Stimulated activated CD4-positive, alpha-beta T cell treated with anti-CD3 and anti-CD28 coated beads, Interleukin-4, amount 100 ng/mL, for 4 hours (primary cell): ENCODE measurements at places on chromosomes 5 and 9.

- DNase-seq: no peak
These were observed 18.7 kb downstream of the MYMK start for GRCh38 chr9:133505901-133506652.

DNA sequence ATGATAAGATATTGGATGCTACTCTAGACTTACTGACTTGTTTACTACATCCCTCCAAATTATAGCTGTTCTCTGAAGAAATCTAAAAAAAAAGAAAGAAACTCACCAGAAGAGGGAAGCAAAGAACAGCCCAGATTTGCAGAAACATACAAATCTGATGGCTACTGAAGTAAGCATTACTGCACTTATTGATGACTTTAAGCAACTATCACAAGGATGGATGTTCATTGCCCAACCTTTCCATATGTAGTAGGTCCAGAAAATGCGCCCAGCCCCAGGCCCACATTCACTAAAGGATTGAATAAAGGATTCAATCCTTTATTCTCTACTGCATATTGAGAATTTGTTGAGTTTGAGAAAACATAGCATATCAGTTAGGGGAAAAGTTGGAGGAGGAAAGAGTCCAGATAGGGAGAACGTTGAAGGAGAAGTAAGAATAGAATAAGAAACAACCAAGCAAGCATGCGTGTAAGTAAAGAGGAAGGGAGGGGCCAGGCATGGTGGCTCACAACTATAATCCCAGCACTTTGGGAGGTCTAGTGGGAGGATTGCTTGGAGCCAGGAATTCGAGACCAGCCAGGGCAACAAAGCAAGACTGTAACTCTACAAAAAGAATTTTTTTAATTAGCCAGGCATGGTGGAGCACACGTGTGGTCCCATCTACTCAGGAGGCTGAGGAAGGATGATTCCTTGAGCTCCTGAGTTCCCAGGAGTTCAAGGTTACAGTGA is 33.8 kb upstream of the DTWD2 start:
- no peak for DNase-seq

GRCh38 chr9:107734256-107735013 is 244.9 kb upstream of the KLF4 start:
- no peak for DNase-seq

GRCh38 chr5:73311291-73312110 is 137.1 kb downstream of the FOXD1 start:
- no peak for DNase-seq

DNA sequence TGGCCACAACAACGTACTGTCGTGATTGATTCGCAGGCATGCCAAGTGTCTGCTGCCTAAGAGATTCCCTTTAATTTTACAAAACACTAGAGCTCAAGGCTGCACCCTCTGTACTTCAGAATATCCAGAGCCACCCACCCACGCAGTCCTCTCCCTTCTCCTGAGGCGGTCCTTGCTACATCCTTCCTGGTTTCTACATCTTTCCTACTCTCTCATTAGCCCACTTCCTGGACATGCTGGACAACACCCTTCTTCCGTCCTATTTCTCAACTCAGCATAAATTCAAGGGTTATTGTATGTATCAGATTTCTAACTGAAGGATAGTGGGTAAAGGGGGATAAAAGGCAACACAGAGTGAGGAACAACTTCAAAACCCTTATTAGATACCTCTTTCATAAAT is 148.4 kb upstream of the MAP3K1 start:
- no peak for DNase-seq

- DNase-seq: no peak
These were observed 312.9 kb upstream of the PRR16 start for GRCh38 chr5:120151181-120151580.

DNA sequence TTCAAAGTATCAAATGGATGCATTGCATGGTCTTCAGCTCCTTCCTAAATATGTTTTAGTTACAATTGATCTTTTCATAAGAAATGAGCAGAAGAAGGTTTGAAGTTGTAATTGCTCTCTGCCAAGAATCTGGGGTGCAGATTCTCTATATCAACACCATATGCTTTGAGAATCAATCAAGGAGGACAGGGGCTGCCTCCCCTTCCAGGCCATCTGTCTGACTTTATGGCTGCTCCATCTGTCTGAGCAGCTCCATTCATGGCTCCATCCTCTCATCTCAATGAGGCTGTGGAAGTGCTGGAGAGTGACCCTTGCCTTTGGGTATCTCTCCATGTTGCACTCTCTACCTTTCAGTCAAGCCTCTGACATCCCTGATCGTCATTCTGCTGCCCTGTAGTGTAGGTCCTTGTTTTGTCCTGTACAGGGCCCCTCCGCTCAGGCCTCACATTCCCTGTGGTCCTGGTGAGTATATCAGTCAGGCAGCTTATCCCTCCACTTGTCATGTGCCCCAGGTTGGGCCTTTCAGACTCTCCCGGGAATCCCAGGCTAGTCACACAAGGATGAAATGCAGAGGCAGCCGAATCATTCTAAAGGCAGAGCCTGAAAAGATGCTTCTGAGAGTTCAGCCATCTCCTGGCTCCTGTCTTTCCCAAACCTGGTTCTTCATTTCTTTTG is 14.0 kb upstream of the SV2C start:
- DNase-seq: no peak

GRCh38 chr9:37398464-37399025 is 24.0 kb upstream of the GRHPR start:
- no peak for DNase-seq

GRCh38 chr5:33049842-33050241 is 338.7 kb downstream of the NPR3 start:
- no peak for DNase-seq

GRCh38 chr5:56986626-56986947 is 34.7 kb upstream of the MIER3 start:
- DNase-seq: no peak

- no peak for DNase-seq
These were observed 98.6 kb downstream of the YTHDC2 start for GRCh38 chr5:113612060-113612496.

DNA sequence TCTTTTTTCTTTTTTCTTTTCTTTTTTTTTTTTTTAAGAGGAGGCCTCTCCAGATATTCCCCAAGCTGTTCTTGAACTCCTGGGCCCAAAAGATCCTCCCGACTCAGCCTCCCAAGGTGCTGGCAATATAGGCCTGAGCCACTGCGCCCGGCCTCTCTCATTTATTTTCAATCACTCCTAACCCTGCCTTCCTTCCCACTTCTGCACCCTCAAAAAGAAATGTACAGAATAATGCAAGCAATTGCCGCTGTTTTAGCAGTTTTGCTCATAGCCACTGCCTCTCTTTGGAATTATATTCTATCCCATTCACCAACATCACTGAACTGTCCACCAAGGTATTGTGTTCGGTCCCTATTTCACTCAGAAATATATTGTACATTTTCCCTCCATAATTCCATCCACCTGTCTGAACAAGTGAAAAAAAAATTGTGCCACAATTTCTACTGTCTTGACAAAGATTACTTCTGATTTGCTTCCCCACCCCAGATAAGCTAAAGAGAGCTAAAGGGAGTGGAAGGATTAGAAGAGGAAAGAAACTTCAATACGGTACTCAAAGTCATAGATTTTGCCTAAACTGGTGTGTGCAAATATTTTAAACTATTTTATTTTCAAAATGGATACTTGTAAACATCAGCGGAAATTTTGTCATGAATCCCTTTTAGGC is 1.9 kb downstream of the FNBP1 start:
- no peak for DNase-seq

DNA sequence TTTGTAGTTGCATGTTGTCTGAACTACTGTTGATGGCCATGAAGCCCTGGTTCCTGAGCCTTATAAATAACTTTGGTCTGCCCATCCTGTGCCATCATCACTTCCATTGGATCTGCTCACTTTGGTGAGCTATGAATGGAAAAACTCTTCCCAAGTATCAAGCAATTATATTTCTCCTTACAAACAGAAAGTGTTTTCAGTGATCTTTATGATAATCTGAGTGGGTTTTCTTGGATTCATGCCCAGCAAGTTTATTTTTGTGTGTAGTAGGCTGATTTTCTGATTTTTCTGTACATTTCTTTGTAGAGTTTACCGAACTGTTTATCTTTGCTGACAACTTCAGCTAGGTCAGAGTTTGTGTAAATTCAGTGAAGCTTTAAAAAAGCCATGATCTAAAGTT is 31.0 kb downstream of the CAMK4 start:
- no peak for DNase-seq

- DNase-seq: no peak
These were observed 1.6 kb downstream of the CFAP95 start for GRCh38 chr9:69822116-69822750.

GRCh38 chr9:136808806-136809158 is 1.0 kb downstream of the RABL6 start:
- DNase-seq: no peak

DNA sequence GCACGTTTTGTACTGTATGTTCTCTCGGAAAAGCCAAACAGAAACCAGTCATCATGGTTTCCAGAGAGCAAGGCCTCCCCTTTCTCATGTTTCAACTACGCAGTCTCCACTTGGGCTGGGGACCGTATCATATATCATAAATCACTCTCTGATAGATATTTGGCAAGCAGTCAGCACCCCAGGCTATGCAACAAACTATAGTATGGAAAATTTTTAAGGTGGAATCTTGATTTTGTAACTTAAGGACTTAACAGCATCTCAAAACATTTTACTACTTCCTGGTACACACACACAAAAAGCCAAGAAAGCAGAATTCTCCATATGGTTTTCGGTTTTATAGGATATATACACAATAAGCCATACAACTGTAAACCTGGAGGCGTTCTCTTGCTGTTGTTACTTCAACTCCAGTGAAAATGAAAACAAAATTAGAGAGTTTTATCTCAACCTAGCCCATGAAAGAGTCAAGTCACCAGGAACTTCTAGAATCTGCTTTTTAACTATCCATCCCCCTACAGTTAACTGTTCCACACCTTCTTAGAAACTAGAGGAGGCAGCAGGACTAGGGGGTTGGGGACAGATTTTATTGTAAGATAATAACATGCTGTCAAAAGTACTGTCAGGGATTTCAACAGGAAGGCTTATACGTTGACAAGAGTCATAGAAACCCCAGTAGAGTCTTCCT is 283.4 kb downstream of the NFIB start:
- no peak for DNase-seq

GRCh38 chr9:78972303-78972999 is 599.3 kb upstream of the TLE4 start:
- no peak for DNase-seq

DNA sequence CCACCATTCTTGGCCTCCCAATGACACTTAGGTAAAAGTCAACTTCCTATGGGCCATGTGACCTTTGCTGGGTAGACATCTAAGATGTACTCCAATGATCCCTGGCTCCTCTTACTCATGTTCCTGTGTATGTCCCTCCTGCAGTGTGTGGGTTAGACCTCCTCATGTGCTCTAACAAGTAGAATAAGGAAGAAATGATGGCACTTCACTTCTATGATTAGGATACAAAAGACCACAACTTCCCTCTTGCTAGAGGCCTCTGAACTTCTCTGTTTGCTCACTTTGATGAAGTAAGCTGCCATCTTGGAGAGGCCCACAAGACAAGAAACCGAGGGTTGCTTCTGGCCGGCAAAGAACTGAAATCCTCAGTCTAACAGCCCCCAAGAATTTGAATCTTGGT is 131.8 kb downstream of the TAF11L14 start:
- no peak for DNase-seq

DNA sequence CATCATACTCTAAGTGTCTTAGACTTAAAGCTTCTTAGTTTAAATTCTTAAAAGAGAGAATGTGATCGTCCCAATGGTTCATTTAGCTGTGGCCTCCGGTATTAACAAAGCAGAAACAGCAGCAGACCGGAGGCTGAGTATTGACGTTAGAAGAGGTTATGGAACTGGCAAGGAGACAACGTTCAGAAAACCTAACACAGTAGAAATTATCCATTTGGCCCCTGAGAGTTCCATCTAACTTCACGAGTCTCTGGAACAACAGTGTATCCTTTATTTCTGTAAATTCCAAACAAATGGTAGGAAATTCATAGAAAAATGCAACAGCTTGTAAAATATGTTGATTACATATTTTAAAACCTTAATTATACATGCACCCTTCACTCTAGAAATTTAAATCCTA is 107.3 kb upstream of the PTGER4 start:
- DNase-seq: no peak

GRCh38 chr9:136803551-136804508 is 3.9 kb upstream of the RABL6 start:
- DNase-seq: no peak

DNA sequence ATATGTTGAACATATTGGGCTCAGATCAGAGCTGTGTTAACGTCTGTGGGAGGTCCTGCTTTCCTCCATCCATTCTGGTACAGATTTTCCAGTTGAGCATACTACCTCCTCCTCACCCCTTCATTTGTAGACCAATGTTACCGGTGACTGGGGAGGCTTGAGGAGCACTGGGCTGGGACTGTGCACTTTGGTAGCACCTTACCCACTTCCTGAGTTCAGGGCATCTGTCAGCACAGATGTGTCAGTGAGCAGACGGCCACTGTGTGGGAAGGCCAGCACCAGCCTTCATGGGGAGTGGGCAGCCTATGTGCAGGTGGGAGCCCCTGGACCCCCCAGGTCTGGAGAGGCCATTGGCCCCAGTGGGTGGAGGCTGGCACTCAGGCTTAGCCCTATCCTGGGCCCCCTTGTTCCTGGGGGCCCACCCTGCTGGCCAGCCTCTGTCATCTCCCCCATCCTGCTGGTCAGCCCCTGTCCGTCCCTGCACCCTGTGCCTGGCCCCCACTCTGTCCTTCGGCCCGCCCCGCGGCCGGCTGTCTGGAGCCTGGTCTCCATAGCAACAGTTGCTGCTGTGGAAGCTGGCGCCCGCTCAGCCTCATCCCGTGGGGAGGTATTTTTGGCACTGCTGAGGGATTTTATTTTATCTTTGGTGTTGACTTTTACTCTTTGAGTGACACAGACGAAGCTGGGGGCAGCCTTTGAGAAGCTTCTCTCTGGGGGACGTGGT is 21.3 kb downstream of the WNK2 start:
- no peak for DNase-seq

GRCh38 chr5:54844905-54845566 is 140.4 kb downstream of the ESM1 start:
- DNase-seq: no peak

GRCh38 chr5:68679041-68679440 is 414.8 kb upstream of the SLC30A5 start:
- no peak for DNase-seq

DNA sequence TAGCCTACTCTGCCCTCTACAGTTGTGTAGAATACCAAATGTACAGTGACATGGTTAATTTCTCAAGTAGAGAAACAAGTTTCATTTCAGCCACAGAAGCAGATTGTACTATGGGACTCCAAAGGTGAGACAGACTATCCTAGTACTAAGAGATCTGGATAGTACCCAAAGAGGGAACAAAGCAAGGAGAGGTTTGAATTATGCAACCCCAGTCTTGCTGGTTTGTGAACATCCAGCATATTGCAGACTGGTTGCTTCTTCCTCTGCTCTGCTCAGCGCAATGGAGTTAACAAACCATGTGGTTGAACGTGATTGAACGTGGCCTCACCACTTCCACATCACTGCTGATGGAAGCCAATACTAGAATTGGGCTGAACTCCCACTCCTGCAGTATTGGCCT is 43.3 kb upstream of the ALDOB start:
- no peak for DNase-seq
